Omental fat pad (tissue), 4 donors: ENCODE measurements at places on chromosomes 6 and 20. TPM values are rescaled to one million over a fixed set of nuclear protein-coding genes. Genes with fewer than 3 reads are reported as not detected.

DNA sequence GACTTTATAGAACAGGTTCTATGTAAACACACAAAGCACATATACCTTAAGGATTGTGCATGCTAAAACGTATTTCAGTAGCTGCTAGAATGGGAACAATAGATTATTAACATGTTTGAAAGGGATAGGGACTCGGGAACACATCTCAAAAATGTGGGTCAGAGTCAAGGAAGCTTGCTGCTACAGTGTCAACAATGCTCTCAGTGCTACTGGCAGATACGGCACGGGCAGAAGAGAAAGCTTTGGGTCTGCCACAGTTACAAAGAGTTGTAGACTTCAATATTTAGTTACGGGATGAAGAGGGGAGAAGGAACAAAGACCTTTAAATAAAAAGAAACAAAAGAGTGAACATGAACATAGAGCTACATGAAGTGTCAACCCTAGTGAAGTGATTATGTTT, 170.5 kb downstream of the BACH2 start:
- DNase-seq = no peak

RNF5 gene
- 59.1 TPM for total RNA-seq

GRCh38 chr20:57251344-57251743, 15.1 kb downstream of the BMP7 start:
- DNase-seq = no peak

DNA sequence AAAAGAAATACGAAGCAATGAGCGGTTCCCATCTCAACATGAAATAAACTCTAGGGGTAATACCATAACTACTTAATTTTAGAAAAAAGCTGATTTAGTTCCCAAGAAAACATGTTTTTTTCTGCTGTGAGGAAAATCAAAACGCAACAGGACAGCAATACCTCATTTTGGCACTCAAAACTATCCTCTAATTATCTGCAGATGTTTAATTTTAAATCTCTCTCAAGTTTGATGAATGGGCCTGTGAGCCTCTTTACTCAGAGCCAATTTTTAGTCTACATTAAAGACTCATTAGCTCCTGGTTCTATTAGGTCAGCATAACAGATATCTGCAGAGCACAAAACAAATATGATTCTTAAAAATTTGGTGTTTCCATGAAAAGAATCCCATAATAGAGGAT, 28.1 kb downstream of the RNF24 start:
- DNase-seq = no peak

GRCh38 chr20:32458061-32458836, 100.1 kb downstream of the ASXL1 start:
- DNase-seq = no peak

- DNase-seq = no peak
These were observed 8.4 kb upstream of the ADA start for GRCh38 chr20:44659931-44660330.

SPATS1 gene
- not detected for total RNA-seq

DNA sequence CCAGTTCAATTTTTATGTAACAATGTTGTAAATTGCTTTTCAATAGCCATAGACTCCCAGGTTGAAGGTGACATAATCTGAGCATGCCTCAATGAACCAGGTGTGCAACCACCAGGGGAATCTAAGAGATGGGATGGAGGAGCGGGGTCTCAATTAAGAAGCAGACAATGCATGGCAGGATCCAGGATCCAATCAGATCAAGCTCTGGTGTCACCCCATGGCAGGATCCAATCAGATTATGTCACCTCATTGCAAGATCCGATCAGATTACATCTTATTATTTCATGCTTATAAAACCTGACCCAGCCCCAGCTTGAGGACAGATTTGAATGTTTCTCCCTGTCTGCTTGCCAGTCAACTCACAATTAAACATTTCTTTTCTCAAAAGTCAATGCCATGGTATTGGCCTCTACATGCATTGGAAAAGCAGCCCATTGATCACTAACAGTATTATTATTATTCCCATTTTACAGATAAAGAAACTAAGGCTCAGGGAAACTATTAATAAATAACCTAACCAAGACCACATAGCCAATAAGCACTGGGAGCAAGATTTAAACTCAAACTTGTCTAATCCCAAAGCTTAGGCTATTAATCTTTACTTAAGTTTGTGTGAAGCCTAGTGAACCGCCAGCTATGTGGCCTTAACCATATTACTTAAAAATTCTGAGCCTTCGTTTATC, 14.3 kb upstream of the SIRT5 start:
- no peak for DNase-seq

- DNase-seq = no peak
These were observed 4.9 kb upstream of the YTHDF1 start for GRCh38 chr20:63220696-63221399.

KIAA0408 gene
- 15.3 TPM for total RNA-seq

GRCh38 chr20:31687777-31688176, 34.9 kb downstream of the BCL2L1 start:
- DNase-seq = no peak

TFAP2C gene
- 11.6 TPM for total RNA-seq

DNA sequence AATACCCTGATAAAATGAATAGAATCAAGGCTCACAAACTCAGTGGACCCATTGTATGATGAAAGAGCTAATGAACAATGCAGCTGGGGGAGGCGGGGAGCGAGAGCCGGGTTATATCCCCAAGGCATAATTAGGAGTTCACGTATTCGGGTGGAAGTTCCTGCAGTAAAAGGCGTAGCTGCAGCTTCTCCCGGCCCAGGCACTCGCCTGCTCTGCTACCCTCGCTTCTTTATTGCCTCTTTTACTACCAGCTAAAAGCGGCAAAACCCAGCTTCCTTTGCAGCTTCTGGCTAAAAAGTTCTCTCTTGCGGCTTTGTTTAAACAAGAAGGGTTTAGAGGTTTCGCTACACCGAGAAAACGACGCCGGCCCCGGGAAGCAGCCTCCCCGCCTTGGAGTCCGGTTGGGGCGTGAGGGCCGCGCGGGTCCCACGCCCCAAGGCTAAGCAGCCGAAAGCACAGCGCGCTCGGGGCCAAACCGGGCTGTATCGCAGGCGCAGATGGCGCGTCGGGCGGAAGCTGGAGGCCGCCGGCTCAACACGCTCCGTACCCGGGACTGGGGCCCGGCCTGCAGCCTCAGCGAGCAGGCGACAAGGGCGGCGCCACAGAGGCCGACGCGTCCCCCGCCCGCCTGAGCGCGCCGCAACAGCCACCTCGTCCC, 1.6 kb downstream of the ZBTB2 start:
- DNase-seq = peak; percentile 35

ARMC2 gene
- 9.9 TPM for total RNA-seq

RAET1E gene
- total RNA-seq = 1.4 TPM

- DNase-seq = no peak
These were observed 69.2 kb downstream of the MTFR2 start for GRCh38 chr6:136180704-136181511.

AFDN gene
- total RNA-seq = 114 TPM

C20orf202 gene
- not detected for total RNA-seq

DNA sequence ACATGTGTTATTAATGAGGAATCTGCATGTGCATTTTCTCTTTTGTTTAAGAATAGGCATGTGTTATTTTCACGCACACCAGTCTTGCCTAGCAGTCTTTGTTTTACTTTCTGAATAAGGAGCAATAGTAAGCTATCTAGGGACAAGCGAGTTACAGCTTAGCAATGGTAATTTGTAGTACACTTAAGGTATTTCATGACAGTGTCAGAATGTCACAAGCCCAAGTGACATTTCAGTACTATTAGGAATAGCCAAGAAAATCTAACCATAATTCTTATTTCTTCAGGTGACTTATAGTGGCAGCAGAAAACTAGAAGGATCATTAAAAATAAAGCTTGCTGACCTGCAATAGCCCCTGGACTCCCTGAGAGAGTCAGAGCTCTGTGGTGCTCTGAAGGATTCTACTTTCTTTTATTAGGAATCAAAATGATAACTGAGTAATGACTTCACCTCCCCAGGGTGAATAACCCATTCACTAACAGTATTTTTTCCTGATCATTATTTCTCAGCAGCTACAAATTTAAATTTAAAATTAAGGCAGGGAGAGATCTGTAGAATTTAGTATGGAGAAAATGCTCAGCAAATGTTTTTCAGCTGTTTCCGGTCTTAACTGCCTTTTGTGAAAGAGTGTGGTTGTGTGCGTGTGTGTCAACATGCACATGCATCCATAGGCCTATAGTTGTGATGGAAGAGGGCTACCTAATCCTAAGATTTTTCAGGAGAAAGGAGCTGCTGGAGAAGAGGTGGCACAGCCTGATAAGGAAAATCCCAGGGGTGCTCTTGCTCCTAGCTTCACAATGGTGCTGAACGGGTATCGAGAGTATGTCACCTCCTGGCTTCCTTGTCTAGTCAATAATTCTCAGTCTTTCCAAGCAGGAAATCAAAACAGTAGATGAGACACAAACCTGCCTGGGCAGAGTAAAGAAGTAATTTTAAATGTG, 90.0 kb upstream of the BEND3 start:
- no peak for DNase-seq

CD24 gene
- 0.84 TPM for total RNA-seq

- DNase-seq = no peak
These were observed 94.4 kb upstream of the SIRPA start for GRCh38 chr20:1800777-1801176.

DNA sequence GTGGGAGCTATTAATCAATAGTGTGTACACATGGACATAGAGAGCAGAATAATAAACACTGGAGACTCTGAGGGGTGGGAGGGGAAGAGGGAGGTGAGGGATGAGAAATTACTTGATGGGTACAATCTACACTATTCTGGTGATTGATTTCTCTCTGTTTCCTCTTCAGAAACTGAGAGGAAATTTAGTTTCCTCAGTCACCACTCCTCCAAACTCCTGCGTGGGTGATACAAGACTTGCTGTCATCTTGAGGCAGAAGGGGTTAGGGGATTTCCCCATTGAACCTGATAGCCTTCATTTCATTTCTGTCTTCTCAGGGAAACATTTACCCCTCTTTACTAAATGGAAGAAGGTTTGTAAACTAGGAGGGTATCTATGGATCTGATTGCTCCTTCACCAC, 84.3 kb upstream of the ESR1 start:
- no peak for DNase-seq

B3GAT2 gene
- total RNA-seq = not detected

- DNase-seq = no peak
These were observed 206.0 kb downstream of the EYS start for GRCh38 chr6:65501045-65501444.

DNA sequence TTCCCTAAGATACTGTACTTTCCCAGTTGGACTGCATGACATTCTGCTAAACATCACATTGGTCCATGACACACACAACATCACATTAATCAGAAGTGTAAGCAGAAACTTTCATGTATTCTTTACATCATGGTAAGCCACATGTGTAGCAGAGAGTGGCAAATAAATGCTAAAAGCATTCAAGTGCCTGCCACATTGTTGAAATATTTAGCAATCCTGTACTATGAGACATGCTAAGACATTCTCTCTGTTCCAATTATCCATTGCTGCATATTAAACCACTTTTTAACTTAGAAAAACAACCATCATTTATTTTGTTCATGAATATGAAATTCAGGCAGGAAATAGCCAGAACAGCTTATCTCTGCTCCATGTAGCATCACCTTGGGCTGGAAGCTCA, 207.7 kb upstream of the GJE1 start:
- no peak for DNase-seq

DNA sequence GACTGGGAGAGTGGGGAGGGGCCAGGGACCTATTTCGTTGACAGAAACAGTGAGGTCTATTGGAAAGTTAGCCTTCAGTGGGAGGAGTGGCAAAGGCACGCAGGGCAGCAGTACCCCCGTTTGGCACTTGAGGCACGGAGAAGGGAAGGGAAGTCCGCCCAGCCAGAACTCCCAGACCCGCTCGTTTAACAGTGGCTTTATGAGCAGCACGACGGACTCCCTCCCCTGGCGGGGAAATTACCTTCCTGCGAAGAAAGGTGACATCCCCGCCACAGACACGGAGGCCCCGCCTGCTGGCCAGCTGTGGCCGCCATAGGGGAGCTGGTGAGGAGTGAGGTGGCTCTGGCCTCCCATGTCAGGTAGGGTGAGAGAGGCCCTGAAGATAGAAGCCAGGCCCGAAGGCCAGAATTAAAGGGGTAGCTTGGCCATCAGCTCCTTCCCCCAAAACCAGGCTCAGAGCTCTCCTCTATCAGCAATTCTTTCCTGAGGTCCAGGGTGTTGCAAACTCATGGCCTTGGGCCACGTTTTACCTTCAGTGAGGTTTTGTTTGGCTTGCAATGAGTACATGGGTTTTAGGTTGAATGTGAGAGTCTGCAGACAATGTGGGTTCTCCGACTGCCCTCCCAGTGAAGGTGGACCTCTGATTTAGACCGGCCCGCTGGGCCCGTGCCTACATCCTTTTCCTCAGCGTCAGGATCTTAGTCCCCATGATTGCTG, 123.7 kb downstream of the MRPL14 start:
- no peak for DNase-seq

RSPO3 gene
- 40.1 TPM for total RNA-seq

GRCh38 chr6:14917109-14917910, 328.6 kb upstream of the JARID2 start:
- no peak for DNase-seq

PDYN gene
- total RNA-seq = not detected

- DNase-seq = no peak
These were observed 41.2 kb upstream of the CHRNA4 start for GRCh38 chr20:63402181-63402859.

PPP1R14C gene
- not detected for total RNA-seq

DNA sequence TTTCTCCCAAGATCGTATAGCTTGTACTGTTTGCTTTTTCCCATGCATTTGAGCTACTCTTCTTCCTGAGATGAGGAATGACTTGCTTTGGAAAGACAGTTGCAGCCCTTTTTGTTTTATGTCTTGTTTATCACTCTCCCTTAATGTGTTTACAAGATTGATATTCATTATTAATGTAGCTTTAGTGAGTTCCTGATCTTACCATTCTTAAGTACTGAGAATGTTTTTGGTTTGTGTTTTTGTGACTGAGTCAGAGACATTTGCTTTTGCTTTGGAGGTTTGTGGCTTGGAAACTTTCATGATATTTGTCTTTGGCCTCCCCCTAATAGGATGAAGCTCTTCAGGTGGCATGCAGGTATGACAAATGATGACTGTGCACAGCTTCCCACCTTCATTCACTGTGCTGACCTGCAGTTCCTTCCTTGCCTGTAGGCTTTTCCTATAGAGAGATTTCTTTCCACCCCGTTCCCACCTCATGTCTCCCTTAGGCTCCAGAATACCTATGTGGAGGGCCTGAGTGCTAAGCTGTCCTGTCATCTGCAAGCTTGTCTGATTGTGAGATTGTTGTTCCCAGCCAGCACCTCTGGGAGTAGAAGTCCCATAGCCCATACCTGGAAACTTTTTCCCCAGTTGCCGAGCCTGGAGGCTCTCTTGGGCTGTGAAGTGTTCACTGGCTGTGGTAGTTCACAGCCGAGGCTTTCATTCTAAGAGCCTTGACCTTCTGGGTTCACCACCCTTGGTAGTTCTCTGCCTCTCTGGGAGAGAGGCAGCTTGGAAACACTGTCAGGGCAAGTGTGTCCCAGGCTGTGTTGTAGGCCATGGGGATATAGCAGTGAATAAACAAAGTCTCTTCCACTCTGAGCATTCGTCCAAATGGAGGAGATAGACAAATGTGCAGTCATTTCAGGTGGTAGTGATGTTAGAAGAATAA, 27.1 kb downstream of the CDS2 start:
- DNase-seq = no peak
